T-helper 2 cell treated with Interferon-gamma antibody and Interleukin-4, amounts not matched to agents 100 ng/mL and 5 ng/mL, for 36 hours (primary cell): ENCODE measurements at places on chromosomes 5 and 9. TPM values are rescaled to one million over a fixed set of nuclear protein-coding genes. Genes with fewer than 3 reads are reported as not detected.

The OMD gene
- not detected in 2 replicates for total RNA-seq

The EGFLAM gene
- not detected in 2 replicates for total RNA-seq

The LAMC3 gene
- 0.05 and 0.07 TPM in 2 replicates for total RNA-seq

The CCDC152 gene
- 6.3 TPM in 2 replicates for total RNA-seq

The PCDHGA3 gene
- 0.23 and 0.34 TPM in 2 replicates for total RNA-seq

The DIMT1 gene
- total RNA-seq: 21.7 and 22.1 TPM in 2 replicates

The SOX30 gene
- total RNA-seq: 0.11 and 0.16 TPM in 2 replicates

The ENHO gene
- total RNA-seq: not detected in 2 replicates

The CDH9 gene
- not detected in 2 replicates for total RNA-seq

The IL31RA gene
- 0.09 and 0.14 TPM in 2 replicates for total RNA-seq

The SMAD5 gene
- 21.9 and 24.8 TPM in 2 replicates for total RNA-seq

The SLC34A1 gene
- total RNA-seq: 0.07 and 0.11 TPM in 2 replicates

The BAAT gene
- total RNA-seq: not detected in 2 replicates

The IFNA21 gene
- total RNA-seq: not detected in 2 replicates

The BHMT2 gene
- total RNA-seq: not detected in 2 replicates

The ABCA1 gene
- 0.05 and 0.14 TPM in 2 replicates for total RNA-seq

The NCBP1 gene
- 44.0 and 47.2 TPM in 2 replicates for total RNA-seq

The CNTNAP3 gene
- not detected in 2 replicates for total RNA-seq

The PIP5KL1 gene
- 1.7 and 2.7 TPM in 2 replicates for total RNA-seq

The SPINK5 gene
- not detected in 2 replicates for total RNA-seq

The SLC25A48 gene
- not detected in 2 replicates for total RNA-seq

The ADGRV1 gene
- 0.02 and 0.59 TPM in 2 replicates for total RNA-seq

The OR2K2 gene
- not detected in 2 replicates for total RNA-seq

The PRDM9 gene
- total RNA-seq: not detected in 2 replicates

The CAVIN4 gene
- total RNA-seq: 0.43 and 0.66 TPM in 2 replicates
